ENCODE measurements at places on chromosomes 12 and 14.

- DNase-seq, result no peak
Measured at GRCh38 chr12:53990311-53991076, 5.5 kb downstream of the HOXC10 start.

- no peak for DNase-seq
Measured at GRCh38 chr12:268483-268840, 5.8 kb upstream of the SLC6A13 start.

DNA sequence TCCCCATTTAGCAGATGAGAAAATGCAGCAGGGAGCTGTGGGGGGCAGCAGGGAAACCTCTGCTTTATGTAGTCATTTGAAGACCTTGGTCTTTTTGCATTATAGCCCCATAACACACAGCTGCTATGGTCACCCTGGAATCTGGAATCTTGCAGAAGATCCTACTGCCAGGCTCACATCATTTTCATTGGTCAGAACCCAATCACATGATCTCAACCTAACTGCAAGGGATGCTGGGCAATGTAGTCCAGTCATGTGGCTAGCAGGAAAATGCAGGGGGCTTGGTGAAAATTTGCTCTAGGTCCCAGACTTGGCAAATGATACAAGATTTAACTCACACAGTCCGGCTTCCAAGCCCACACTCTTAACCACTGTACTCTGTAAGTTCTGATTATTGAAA is 1028.7 kb downstream of the AACS start:
- DNase-seq, result peak; percentile 35

DNA sequence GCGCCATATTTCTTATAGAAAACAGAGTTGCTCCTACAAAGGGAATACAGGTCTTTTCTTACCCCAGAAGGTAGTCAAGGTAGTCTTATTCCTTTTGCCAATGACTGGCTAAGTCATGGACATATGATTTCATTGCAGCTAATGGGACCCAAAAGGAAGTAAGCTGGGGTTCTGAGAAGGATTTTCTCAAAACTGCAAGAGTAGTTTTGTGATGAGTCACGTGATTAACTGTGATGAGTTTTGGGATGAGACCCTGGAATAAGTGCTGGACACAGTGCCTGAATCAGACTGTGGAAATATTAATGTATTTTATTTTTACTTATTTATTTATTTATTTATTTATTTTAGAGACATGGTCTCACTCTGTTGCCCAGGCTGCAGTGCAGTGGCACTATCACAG is 13.4 kb upstream of the NIN start:
- DNase-seq, result no peak

GRCh38 chr12:74918291-74918690 is 291.3 kb downstream of the KCNC2 start:
- DNase-seq, result no peak

DNA sequence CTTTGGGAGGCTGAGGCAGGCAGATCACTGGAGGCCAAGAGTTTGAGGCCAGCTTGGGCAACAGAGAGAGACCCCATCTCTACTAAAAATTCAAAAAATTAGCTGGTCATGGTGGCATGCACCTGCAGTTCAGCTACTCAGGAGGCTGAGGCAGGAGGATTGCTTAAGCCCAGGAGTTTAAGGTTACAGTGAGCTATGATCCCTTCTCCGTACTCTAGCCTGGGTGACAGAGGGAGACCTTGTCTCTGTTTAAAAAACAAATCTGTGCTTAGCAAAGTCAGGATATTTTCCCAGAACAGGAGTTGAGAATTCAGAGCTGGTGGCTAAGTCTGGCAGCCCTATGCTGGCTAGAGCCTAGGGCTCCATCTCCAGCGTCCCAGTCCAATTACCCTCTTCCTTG is 142.9 kb upstream of the PZP start:
- DNase-seq, result no peak

- no peak for DNase-seq
Measured at GRCh38 chr14:68947802-68948201, 31.3 kb downstream of the ACTN1 start.

GRCh38 chr14:74962493-74962892 is 7.1 kb upstream of the PGF start:
- DNase-seq, result no peak

- DNase-seq, result no peak
Measured at GRCh38 chr12:47824198-47824597, 4.5 kb upstream of the HDAC7 start.

DNA sequence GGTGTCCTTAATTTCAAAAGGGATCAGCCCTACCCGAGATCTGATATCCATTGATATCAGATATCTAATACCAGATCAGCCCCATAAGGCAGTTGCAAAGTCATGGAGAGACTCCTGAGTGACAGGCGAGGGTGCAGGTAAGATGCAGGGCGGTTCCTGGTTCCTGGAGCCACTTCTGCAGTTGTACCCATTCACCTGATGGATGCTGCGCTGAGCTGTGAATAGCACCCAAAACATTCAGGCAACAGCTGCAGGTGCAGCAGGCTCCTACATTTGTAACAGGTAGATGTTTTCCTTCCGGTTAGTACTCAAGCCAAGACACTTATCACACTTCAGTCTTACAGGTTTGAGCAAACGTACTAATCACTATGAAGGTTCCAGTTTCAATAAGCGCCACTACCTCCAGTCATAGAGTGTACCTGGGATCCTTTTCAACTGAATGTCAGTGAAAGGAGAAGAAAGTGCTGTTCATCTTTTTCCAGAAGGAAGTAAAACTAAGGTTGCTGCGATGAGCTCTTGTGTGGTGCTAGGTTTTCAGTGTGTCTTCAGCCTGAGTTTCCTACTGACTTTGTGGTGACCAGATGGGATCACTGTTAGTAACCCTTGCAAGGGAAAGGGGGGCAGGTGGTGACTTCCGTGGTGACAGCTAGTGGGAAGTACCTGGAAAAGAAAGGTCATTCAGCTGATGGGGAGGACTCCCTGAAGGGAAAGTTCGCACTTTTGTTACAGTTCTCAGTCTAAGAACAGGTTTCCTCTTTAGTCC is 1.9 kb downstream of the ATP6V0A2 start:
- DNase-seq, result no peak

GRCh38 chr12:121579190-121579791 is 1.5 kb downstream of the KDM2B start:
- peak; percentile 51 for DNase-seq

GRCh38 chr12:111812881-111813741 is 28.9 kb upstream of the MAPKAPK5 start:
- DNase-seq, result peak; percentile 90

DNA sequence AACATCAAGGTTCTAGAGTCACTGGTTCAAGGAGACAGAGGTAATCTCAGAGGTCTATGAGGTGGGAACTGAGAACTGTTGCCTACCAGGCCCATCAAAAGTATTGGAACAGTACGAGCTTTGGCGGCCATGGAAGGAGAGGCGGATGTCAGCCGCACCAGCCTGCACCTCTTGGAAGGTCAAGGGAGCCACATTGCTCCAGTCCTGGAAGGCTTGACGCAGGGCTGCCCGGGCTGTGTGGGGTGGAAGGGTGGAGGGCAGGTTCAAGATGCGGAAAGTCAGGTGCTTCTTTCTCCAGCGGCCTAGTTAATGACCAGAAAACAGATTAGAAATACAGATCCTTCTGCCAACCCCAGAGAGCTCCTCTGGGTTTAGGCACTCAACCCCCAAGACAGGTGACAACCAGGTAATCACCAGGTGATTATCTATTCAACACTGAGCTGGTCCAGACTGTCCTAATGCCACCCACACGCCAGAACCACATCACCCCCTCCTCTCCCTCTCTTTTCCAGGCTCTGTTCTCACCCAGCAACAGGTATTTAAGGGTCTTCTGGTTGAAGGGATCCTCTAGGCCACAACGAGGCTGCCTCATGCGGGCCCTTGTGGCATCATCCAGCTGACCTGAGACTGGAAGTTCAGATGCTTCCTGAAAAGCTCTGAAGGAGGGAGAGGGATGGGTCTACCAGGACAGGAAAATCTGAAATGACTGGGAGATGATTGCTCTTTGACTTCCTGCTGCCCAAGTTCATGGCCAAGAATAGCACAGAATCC is 2.0 kb downstream of the MMP19 start:
- DNase-seq, result no peak

GRCh38 chr12:57776247-57776587 is 3.8 kb downstream of the EEF1AKMT3 start:
- no peak for DNase-seq

DNA sequence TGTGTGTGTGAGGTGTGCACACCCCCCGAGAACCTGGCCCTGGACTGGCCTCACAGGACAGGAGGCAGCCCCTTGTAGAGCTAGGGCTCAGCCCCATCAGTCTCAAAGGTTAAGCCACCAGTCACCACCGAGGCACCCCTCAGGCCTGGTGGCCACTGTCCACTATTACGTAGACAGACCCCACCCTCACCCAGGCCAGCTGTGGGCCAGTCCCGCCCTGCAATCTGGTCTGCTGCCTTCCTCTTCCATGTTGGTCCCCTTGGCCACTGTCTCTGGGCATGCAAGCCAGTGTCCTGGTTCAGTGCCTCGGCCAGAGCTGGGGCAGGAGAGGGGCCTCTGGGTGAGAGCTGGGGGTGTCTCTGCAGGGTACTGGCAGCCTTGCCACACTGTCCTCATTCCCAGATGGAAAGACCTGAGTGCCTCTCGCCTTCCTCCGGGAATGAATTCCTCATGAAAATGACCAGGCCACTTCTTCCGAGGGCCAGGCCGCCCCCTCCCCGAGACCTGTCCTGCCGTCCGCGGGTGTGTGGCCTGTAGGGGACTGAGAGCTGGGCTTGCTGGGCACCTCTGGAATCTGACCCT is 897 bp upstream of the TEX22 start:
- no peak for DNase-seq

DNA sequence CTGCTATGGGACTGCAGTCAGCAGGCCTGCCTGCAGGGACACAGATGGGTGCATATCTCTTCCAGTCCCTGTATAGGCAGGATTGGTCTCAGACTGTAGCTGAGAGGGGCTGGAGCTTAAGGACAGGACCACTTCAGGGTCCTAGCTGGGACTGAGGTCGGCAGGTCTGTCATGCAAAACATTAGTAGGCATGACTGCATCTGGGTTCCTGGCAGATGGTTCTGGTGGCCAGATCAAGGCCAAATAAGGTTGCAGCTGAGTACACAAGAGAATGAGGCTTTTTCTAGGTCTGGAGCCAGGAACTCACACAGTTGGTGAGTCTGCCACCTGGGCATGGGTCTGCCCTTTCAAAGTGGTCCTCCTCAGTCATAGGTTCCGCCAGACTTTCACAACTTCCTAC is 155.8 kb downstream of the TPH2 start:
- no peak for DNase-seq

- DNase-seq, result peak; percentile 47
Measured at GRCh38 chr12:80234667-80235066, 135.3 kb downstream of the OTOGL start.

- DNase-seq, result peak; percentile 31
Measured at GRCh38 chr12:101698800-101699347, 1.4 kb downstream of the CHPT1 start.

GRCh38 chr14:97432586-97432985 is 635.4 kb downstream of the VRK1 start:
- no peak for DNase-seq

DNA sequence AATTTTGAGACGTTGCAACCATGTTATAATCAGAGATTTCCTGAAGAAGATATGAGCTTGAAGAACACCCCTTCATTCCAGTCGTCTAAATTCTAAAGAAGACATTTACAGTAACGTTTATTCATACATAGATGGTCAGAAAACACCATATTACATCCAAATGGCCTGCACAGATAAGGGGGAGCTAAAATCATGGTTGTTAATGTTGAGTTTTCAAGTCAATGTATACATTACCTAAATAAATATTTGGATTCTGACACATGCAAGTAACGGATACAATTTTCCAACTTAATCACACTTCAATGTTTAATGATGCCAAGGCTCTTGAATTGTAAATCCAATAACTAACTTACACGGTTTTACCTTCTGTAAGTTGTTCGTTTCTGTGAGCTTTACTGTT is 318.4 kb downstream of the SLC6A15 start:
- no peak for DNase-seq

GRCh38 chr12:129604506-129604905 is 299.3 kb downstream of the TMEM132D start:
- no peak for DNase-seq

DNA sequence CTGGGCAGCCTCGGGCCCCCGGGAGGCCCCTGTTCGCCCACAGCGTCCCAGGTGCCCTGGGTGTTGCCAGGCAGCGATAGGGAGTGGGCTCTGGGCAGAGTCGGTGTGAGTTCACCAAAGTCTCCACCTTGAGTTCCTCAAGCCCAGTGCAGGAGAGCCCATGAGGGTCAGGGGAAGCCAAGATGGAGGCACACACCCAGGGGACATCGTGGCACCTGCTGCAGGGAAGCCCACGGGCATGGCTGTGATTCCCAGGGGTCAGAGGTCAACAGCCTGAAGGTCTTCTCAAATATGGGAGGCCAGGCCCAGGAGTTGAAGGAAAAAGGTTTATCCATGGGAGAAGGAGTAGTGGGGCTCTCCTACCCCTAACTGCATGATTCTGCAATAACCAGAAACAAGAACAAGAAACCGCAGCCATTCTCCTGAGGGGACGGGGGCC is 148.8 kb downstream of the ADGRD1 start:
- DNase-seq, result no peak

GRCh38 chr12:108511633-108512540 is 3.2 kb upstream of the FICD start:
- peak; percentile 83 for DNase-seq

DNA sequence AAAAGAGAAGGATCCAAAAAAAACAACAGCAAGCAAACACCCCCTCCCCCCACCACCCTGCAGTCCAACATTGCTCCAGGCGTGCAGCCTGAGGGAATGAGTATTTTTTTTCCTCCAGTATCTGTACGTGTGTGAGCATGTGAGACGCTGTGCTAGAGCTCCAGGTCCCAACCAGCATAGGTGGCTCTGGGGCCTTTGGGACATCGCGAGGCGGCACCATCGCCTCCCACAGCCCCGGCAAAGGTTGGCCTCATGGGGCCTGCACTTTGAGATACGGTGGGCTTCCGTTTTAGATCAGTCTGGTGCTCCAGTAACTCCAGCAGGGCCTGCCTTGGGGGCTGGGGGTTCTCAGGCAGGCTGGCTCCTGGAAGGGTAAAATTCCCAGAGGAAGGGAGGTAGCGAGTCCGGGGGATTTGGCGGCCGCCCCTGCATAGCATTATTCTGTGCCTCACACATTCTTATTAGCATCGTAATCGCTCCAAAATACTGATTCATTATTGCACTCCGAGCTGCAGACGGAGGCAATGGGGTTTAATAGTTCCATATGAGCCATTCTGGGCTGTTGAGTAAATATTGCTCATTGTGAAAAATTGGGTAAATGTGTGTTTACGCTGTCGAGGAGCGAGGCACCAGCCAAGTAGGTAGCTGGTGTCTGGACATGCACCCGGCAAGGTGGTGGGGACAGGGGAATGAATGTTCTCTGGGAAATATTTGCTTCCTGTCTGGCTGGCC is 143.1 kb upstream of the MYL2 start:
- peak; percentile 44 for DNase-seq

- DNase-seq, result no peak
Measured at GRCh38 chr12:123873793-123874192, 98.8 kb downstream of the CCDC92 start.

- no peak for DNase-seq
Measured at GRCh38 chr14:23877538-23878180, 75.9 kb upstream of the DHRS4 start.

GRCh38 chr12:130127912-130128789 is 34.1 kb upstream of the FZD10 start:
- no peak for DNase-seq
